Activated naive CD8-positive, alpha-beta T cell treated with anti-CD3 and anti-CD28 coated beads, Interleukin-2, amount 10 ng/mL, durations not matched to agents 7 days and 5 days (primary cell): ENCODE measurements at places on chromosomes 13 and 19. TPM values are rescaled to one million over a fixed set of nuclear protein-coding genes. Genes with fewer than 3 reads are reported as not detected.

GRCh38 chr13:46759846-46760245 lies 37.1 kb downstream of the ESD start:
- DNase-seq: no peak

GRCh38 chr19:1873524-1874473 lies 10.4 kb upstream of the KLF16 start:
- no peak for DNase-seq

GRCh38 chr13:33263976-33264619 lies 21.5 kb downstream of the STARD13 start:
- DNase-seq: no peak

DNA sequence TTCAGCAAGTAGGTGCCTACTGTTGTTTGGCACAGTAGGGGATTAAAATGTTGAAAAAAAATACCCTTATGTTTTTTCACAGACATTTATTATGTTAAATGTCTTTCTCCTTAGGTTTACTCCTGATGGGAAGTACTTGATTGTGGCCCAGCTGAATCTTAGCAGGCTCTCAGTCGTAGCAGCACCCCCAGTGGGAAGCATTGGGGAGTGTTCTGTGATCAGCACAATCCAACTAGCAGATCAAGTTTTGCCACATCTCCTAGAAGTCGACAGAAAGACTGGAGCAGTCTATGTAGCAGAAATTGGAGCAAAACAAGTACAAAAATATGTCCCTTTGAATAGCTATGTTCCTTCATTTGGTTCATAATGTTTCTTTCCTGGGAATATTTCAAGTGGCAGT lies 9.3 kb downstream of the NHLRC3 start:
- no peak for DNase-seq

GRCh38 chr13:40153516-40153915 lies 498.1 kb downstream of the COG6 start:
- DNase-seq: no peak

DNA sequence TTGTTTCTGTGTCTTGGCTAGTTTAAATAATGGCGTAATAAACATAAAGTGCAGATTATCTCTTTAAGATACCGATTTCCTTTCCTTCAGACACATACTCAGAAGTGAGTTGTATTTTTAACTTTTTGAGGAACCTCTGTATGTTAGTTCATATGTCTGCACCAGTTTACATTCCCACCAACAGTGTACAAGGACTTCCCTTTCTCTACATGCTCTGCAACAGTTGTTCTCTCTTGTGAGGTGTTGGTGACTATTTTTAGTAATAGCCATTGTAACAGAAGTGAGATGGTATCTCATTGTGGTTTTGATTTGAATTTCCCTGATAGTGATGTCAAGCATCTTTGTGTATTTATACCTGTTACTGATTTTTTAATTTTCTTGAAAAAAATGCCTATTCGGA lies 418.6 kb downstream of the UQCRFS1 start:
- no peak for DNase-seq

GRCh38 chr19:16117594-16118033 lies 5.9 kb downstream of the RAB8A start:
- no peak for DNase-seq

GRCh38 chr19:18536475-18536874 lies 6.9 kb downstream of the FKBP8 start:
- DNase-seq: no peak

- DNase-seq: no peak
Observed at GRCh38 chr13:42041684-42042035, 6.8 kb upstream of the DGKH start.

- DNase-seq: no peak
Observed at GRCh38 chr13:114162533-114162922, 16.5 kb upstream of the CFAP97D2 start.

DNA sequence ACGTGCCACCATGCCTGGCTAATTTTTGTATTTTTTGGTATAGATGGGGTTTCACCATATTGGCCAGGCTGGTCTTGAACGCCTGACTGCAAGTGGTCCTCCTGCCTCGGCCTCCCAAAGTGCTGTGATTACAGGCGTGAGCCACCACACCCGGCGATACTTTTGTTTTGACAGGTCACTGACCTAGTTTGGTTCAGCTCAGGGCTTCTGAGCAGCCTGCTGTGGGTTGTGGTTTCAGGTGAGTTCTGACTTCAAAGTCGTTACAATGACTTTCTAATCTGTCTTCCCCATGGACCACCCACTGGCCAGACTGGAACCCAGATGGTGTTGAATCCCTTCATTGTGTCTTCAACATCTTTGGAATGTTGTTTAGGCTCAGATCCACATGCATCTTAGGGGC lies 73.8 kb downstream of the TRPM4 start:
- no peak for DNase-seq

LRRC63 gene
- total RNA-seq: 1.6 TPM

SLC5A5 gene
- 1.8 TPM for total RNA-seq

UGGT2 gene
- not detected for total RNA-seq

DNA sequence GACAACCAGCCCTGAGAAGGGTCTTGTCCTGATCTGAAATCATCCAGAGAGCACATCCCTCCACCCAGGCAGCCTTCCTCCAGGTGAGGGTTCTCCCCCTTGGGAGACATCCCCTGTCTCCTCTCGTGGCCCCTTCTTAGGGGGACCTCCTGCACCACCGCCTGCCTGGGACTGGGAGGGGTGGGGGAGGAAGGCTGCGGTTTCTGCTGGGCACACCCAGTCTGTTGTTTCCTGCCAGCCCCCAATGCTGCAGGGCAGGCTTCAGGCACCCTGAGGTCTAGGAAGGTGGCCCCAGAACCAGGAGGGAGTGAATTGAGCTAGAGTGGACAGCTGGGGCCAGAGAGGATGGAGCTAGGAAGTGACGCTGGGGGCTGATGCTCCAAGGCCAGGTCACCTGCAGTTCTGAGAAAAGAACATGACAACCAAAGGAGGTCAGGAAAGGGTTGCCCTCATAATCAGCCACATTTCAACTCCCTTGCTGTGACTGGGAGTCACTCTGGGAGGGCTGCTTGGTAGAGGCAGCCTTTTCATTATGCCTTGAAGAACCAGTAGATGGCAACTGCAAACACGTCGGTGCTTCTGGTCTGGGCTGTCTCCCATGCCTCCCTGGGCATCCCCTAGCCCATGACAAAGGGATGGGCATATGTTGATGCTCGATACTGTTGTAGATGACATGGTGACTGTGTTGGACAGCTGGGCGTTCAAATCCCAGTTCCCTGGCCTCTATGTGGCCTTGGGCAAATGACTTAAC lies 1.4 kb downstream of the ARHGEF18 start:
- peak; percentile 70 for DNase-seq

GRCh38 chr19:4523306-4524110 lies 5.2 kb upstream of the PLIN4 start:
- peak; percentile 55 for DNase-seq

DNA sequence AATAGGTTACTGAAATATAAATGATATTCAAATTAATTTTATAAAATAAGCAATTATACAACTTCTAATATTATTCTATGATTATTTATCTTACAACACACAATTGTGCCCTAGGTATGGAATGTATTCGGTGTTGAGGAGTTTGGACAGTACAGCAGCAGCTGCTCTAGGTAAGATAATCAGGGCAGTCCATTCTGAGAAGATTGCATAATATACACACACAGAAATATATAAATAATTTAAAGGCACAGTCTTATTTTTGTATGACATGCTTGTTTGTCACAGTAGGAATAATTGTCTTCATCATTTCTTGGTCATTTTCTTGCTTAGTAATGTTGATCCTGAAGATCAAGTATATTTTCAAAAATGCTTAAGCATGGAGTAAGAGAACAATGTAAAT lies 849.4 kb upstream of the MIR17HG start:
- DNase-seq: no peak

ZNF563 gene
- 6.3 TPM for total RNA-seq

DIAPH3 gene
- 16.2 TPM for total RNA-seq

- no peak for DNase-seq
Observed at GRCh38 chr19:3765121-3765520, 2.6 kb downstream of the MRPL54 start.

DNA sequence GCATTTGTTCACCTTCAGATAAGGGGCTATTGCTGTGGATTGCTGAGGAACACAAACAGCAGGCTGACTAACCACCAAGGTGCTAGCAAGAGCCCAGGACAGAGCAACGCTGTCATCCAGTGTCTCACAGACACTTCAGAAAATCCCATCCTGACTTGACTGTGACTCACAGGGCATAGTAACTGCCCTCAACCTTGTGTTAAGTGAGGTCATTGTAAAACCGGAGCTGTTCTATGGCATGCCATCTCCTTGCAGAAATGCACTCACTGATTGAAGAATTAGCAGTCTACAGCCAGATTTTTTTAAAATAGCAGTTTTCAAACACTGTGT lies 51.1 kb downstream of the TNFRSF19 start:
- DNase-seq: no peak

PGLYRP1 gene
- total RNA-seq: not detected

RASGRP4 gene
- total RNA-seq: 0.80 TPM

GRCh38 chr13:51246025-51246417 lies 23.8 kb downstream of the FAM124A start:
- DNase-seq: no peak
